Activated CD8-positive, alpha-beta memory T cell treated with anti-CD3 and anti-CD28 coated beads, Interleukin-2, amount 10 ng/mL, durations not matched to agents 7 days and 5 days (primary cell): ENCODE measurements at places on chromosomes 13 and 19. TPM values are rescaled to one million over a fixed set of nuclear protein-coding genes. Genes with fewer than 3 reads are reported as not detected.
A peak's percentile ranks its signal among the peaks of the same experiment; 100 is the strongest.

SPRY2 gene
- 0.41 TPM for total RNA-seq

ZNF682 gene
- 13.7 TPM for total RNA-seq

PINLYP gene
- total RNA-seq, result 19.7 TPM

TBC1D17 gene
- total RNA-seq, result 39.3 TPM

APOE gene
- 0.47 TPM for total RNA-seq

DNA sequence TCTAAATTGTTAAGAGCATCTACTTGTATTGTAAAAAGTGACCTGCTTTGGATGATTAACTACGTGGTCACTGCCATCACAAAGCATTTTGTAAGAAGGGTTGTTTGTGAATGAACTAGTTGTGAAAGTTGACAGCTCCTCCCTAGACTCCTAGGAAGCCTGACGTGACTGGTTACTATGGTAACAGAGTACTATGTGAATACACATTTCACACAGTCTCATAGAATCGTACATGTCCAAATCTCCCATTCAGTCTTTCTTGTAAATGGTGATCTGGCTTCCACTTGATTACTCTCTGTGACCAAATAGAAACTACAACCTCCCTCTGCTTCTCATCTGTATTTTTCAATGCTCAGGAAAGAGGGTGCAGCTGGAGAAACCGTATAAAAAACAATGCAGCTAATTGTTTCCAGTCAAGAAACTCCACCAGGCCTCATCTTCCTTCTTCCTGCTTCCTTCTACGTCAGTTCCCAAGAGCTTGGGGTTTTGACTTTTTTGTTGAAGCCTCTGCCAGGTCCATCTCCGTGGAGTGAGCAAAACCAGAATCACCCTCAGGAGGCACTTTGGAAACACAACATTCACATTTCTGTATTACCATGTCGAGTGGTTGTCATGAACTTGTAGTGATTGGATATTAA, 83.4 kb downstream of the GPC6 start:
- no peak for DNase-seq

DNA sequence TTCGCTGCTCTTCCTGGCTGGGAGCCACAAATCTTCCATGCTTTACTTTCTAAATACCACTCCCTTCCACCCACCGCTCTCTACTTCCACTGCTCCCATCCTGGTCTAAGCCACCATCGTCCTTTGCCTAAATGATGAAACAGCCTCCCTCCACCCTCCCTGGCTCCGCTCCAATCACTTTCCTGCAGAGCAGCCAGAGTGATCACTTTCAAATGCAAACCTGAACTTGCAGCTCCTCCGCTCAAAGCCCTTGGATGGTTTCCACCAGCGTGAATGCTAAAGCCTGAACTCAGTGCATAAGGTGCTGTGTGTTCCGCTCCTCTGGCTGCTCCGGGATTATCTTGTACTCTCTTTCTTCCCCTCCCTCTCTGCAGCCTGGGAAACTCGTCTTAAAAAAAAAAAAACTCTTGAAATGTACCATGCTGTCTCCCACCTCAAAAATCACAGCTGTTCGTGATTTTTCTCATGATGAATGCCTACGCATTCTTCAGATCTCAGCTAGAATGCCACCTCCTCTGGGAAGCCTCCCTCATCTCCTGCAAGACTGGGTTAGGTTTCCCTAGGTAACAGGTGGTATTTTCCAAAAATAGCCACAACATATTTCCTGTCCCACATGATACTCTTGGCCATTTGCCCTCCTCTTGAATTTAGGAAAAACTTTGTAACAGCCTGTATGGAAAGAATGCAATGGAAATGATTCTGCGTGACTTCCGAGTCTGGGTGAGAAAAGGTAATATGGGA, 3.7 kb upstream of the SIN3B start:
- DNase-seq, result no peak

- no peak for DNase-seq
Measured at GRCh38 chr13:65497265-65497664, 1732.9 kb downstream of the PCDH9 start.

DNA sequence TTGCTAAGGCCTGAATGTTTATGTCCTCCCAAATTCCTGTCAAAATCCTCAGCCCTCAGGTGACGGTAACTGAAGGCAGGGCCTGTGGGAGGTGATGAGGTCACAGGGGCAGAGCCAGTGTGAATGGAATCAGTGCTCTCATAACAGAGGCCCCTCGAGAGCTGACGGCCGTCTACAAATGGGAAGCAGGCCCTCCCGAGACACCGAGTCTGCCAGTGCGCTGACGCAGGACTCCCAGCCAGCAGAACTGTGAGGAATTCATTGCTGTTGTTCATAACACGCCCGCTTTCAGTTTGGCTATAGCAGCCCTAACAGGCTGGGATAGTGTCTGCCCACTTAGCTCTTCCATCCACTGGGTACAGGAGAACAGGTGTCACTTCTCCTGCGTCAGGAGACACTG, 41.2 kb downstream of the CARS2 start:
- no peak for DNase-seq

- no peak for DNase-seq
Measured at GRCh38 chr13:43136920-43137575, 113.7 kb downstream of the DNAJC15 start.

DNA sequence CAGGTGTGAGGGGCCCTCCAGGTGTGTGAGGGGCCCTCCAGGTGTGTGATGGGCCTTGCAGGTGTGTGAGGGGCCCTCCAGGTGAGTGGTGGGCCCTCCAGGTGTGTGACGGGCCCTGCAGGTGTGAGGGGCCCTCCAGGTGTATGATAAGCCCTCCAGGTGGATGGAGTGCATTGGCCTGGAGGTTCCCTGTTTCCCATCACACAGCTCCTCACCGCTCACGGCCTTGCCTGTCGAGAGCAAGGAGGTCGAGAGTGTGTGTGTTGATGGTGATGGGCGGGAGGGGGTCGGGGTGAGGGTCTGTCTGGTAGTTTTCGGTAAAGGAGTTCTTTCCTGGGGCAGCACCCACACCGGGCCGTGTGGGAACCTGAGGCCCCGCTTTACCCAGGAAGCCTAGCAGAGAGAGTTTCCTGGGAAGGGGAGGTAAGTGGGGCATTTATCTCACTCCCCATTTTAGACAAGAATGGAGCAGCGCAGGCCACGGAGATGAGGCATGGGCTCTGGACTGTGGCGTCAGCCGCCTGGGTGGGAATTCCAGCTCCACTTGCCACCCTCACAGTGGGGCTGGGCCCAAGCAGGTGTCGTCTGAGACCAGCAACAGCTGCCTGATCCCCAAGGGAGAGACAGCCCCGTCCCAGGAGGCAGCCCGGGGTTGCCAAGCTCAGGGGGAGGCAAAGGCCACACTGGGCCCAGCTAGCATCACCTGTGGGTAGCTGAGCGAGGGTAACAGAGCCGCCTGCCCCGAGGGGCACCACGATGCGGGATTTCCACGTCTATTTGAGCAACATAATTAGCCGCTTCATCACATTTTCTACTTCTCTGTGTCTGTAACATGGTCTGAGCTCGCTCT, 10.9 kb upstream of the GAS6 start:
- peak; percentile 29 for DNase-seq

DNA sequence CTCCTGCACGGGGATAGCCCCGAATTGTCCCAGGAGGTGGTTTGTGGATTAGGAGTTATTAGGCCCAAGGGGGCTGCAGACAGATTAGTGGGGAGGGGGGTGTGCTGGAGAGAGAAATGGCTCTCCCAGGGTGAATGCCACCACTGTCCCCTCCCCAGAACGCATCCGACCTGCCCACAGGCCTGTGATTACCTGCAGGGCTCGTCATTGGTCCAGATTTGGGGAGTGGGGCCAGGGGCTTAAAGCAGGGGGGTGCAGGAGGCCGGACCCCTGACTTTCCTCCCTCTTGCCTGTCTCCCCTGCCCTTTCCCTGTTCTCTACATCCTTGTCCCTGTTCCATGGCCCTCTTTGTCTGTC, 1.2 kb downstream of the NRTN start:
- DNase-seq, result no peak

GRCh38 chr13:35865341-35866240, 265.6 kb downstream of the DCLK1 start:
- DNase-seq, result no peak

GRCh38 chr19:46404753-46405468, 8.5 kb downstream of the CCDC8 start:
- no peak for DNase-seq

DNA sequence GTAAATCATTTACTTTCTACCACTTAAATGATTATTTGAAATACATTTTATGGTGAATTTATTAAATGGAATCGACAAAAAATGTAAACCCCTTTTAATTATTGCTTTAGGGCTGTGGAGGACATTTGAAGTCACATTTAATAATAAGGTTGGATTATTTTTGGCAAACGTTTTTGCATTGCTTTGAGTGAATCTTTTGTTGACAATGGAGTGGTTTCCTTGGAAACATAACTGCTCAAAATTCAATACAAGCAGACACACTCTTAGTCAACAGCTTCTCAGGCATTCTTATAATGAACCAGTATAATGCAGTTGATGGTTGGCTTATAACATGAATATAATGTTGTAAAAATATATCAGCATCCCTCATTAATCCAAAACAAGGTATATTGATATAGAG, 104.7 kb downstream of the DCLK1 start:
- DNase-seq, result no peak

DNA sequence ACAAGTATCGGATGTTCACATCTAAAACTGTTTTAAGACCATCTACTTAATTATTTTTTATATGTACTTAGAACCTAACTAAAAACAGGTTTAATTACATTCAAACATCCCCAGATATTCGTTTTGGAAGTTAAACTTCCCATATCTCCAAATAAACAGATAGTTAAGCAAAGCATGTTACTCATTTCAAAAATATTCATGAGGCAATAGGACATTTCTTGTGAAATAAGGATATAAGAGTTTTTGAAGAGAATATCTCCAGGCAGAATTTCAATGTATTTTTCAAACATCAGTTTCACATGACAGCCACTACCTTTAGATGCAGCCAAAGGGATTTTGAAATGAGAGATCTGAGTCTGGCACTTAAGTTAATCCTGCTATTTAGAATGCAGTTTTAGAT, 697.5 kb downstream of the SLITRK1 start:
- no peak for DNase-seq

- no peak for DNase-seq
Measured at GRCh38 chr19:334296-335071, 10.1 kb downstream of the MIER2 start.

DNA sequence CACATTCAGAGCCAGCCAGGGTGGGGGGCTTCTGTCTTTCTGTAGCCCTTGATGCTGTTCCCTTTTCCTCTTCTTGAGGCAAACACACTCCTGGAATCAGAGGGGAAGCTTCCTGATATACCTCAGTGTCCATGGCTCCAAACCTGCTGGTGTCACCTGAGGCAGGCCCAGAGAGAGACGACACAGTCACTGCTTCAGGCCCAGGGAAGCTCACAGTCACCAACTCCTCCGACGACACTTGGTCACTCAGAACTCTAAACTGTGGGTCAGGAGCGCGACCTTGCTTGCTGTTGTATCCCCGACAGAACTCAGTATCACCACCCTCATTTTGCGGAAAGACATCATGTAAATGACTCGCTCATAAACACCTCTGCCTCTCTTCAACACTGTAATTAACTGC, 1.1 kb downstream of the ATP13A1 start:
- no peak for DNase-seq

GRCh38 chr19:1169921-1170885, 3.9 kb downstream of the SBNO2 start:
- DNase-seq, result no peak

GRCh38 chr13:97296740-97297139, 74.6 kb downstream of the MBNL2 start:
- no peak for DNase-seq

GRCh38 chr19:29121684-29122083, 91.3 kb downstream of the UQCRFS1 start:
- no peak for DNase-seq

DNA sequence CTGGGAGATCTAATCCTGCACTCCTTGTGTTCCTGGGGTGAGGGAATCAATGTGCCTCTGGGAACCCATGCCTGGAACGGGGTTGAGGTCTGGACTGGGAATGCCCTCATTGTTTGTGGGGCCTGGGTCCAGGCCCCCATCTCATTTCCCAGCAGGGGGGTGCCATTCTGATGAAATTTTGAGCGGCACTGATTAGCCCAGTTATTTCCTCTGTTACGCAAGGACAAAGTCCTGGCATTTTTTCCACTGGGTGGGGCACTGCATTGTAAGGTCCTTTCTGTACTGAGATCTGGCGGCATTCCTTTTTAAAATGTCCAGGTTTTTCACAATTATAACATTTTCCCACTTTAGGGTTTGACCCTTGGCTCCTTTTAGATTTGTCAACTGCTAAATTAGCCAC, 14.8 kb downstream of the FPR3 start:
- no peak for DNase-seq
